ENCODE measurements at places on chromosomes 11 and 22.

DNA sequence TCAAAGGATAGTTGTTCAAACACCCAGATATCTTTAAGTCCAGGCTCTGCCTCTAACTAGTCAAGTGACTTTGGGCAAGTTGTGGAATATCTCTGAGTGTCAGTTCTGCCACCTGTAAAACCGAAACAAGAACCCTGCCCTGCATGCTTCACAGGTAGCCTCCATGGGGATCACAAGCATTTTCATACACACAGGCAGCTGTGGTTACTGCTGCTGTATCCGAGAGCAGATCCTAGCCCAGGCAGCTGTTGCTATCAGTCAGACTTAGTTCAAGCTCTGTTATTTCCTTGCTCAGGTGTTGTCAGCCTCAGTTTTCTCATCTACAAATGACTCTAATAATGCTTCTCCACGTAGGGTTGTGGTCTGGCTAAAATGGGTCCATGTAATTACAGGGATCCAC, 6.5 kb upstream of the RASD2 start:
- no peak for DNase-seq

- no peak for DNase-seq
Observed at GRCh38 chr11:3904228-3904627, 48.8 kb downstream of the STIM1 start.

DNA sequence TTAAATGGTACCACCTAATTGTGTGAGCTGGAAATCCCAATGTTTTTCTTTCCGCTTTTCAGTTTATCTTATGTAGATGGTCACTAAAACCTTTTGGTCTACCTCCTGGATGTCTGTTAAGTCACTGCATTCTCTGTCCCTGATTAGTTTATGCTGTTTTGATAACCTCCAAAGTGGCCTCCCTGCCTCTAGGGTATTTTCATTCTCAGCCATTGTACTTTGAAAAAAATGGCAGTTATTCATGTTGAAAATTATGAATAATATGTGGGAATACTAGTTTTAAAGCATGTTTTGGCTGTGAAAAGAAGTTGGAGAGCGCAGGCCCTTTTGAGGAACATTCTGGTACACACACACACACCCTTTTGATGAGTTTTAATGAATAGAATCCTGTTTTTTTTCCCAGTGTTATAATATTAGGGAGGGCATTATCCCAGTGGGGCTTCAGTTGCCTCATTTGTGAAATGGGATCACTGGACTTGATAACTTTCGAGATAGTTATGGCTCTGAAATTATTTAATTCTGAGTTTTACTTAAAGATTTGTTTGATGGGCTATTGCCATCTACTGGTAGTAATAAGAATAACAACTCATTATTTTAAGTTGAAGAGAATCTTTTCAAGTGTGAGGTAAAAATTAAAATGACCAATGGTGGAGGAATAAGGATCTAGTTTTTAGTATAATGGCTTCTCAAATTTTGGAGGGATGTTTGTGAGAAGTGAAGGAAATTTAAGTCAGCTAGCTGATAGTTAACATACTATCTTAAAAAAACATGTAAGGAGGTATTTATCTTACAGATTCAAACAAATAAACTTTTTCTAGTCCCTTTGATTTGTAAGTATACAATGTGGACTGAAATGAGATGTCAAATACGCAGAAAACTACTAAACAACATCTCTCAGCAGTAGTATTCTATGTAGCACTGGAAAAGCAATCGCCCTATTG, 3.9 kb downstream of the FDX1 start:
- DNase-seq: peak; percentile 47

DNA sequence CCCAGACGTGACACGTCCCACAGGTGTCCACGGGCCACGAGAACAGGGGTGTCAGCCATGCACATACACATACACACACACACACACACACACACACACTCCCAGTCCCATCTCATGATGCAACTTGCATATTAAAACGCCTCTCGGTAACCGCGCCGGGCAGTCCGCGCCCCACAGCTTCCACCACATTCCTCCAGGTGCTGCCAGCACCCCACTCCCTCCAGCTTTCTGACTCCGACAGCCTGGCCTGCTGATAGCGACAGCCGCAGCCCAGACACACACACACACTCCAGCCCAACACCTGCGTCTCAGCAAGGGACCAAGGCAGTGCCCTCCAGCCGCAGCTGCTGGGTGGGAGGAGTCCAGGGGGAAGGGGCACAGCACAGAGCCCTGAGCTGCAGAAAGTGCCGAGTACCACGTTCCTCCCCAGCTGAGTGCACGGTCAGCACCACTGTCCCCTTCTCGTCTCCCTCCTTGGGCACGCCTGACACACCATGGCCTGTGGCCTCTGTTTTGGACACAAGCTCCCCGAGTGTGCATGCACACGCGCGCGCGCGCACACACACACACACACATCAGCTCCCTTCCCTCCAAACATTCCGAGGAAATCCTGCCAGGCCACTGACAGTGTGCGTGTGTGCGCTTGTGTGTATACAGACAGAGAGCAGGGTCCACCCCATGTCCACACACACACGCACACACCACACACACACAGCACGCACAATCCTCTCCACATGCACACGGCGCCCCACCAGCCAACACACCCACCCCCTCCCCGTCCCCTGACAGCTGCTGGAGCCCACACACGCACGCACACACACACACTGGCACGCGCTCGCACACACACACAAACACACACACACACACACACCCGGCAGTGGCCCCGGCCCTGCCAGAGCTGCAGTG, 1.2 kb downstream of the ELFN2 start:
- peak; percentile 65 for DNase-seq

DNA sequence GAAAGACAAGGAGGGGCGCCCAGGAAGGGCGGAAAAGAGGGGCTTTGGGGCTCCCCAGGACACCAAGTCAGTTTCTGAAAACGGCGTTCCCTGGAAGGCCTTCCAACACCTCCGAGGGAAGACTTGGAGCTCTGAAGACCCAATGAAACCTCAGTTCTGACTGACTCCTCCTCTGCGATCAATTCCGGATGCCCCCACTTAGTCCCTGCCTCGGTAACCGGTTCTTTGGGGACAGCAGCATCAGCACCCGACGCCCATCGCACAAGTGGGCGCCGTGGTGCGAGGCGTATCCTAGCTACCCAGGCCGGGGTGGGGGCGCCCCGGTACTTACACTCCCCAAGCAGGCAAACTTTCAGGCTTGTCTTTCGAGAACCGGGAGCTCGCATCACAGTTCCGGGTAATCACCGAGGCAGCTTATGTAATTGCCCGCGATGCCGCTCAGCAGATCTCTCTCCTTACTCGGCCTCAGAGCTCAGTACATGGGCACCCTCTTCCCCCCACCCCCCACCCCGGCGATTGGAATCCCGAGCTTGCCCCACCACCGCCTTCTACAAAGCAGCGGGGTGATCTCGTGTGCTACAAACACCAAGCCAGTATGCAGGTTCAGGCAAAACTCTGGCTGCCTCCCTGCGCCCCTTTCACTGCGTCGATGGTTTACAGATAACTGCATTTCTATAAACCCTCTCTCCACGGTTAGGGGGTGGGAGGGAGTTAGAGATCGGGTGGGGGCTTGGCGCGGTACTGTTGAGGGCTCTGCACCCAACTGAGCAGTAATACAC, 2.0 kb downstream of the TENM4 start:
- peak; percentile 28 for DNase-seq

DNA sequence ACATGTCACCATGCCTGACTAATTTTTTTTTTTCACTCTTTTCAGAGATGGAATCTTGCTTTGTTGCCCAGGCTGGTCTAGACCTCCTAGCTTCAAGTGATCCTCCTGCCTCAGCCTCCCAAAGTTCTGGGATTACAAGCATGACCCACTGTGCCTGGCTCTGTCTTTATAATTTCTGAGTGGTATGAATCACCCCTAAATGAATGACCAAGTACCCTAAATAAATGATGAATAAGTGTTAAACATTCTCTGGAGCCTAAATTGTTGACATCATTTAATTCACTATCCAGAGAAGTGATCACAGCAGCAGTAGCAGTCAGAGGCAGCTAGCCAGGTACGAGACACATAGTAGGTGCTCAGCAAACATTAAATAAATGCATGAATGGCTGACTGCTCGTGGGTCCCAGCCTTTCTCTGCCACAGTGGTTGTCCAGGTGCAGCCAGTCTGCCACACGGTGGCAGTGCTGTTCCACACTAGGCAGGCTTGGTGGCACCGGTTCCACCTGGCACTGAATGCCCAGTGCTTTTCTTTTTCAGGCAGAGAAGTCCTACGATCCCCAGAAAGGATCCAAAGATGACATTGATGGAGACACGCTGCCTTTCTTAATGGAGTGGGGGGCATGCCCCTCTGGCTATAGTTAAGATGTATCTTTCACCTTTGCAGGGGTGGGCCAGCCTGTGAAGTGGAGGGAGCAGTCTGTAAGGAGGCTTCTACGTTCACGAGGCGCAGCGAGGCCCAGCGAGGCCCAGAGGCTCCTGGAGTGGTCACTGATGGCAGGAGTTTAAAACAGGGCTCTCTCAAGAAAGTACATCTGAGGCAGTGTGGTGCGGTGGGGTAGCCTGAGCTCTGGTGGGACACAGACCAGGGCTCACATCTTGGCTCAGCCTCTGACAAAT, 8.7 kb upstream of the TTC12 start:
- DNase-seq: peak; percentile 64

- peak; percentile 3 for DNase-seq
Observed at GRCh38 chr22:22884010-22884887, 3.4 kb upstream of the IGLL5 start.

DNA sequence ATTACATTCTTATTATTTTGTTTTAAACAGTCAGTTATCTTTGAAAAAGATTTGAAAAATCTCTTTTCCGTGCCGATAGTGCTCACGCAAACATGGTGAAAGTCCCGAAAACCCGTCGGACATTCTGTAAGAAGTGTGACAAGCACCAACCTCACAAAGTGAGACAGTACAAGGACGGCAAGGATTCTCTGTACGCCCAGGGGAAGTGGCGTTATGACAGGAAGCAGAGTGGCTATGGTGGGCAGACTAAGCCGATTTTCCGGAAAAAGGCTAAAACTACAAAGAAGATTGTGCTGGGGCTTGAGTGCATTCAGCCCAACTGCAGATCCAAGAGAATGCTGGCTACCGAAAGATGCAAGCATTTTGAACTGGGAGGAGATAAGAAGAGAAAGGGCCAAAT, 28.7 kb upstream of the CTSD start:
- no peak for DNase-seq

DNA sequence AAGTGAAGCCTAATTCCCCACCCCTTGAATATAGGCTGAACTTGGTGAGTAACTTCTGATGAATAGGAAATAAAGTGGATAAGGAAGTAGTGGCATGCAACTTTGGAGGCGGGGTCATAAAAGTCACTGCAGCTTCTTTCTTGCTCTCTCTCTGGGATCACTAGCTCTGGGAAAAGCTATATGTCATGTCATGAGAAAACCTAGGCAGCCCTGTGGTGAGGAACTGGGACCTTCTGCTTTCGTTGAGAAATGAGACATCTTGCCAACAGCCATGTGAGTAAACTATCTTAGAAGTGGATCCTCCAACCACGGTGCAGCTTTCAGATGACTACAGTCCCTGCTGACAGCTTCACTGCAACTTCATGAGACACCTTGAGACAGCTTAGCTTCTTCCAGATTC, 15.7 kb downstream of the ZNF214 start:
- DNase-seq: peak; percentile 64
